ENCODE measurements at places on chromosomes 6 and 20.

DNA sequence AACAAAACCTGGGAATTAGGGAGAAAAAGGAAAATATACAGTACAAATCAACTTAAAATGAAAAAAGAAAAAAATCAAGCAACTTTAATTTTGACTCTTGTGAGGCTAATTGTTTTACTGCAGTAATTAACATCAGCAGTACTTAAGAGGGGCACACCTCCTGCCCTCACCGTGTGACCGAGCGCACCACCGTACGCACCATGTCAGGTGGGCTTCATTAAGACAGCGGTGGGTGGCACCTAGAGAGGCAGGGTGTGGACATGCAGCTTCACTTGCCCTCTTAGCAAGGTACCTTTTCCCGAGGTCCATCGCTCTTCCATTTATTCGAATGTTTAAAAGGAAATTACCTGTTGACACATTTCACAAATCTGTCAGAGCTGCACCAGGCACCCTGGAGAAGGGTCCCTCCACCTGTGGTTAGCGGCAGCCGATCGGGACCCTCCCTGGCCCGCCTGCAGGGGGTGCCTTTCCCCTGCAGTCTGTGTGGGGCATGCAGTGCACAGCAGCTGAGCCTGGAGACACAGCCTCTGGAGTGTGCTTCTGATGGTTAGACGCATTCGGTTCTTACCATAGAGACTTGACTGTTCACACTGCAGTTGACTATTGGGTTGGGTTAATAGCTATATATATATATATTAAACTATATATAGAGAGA is 184.1 kb downstream of the TMEM242 start:
- DNase-seq, result no peak

- no peak for DNase-seq
These were observed 85.3 kb downstream of the PTPN1 start for GRCh38 chr20:50595433-50595895.

DNA sequence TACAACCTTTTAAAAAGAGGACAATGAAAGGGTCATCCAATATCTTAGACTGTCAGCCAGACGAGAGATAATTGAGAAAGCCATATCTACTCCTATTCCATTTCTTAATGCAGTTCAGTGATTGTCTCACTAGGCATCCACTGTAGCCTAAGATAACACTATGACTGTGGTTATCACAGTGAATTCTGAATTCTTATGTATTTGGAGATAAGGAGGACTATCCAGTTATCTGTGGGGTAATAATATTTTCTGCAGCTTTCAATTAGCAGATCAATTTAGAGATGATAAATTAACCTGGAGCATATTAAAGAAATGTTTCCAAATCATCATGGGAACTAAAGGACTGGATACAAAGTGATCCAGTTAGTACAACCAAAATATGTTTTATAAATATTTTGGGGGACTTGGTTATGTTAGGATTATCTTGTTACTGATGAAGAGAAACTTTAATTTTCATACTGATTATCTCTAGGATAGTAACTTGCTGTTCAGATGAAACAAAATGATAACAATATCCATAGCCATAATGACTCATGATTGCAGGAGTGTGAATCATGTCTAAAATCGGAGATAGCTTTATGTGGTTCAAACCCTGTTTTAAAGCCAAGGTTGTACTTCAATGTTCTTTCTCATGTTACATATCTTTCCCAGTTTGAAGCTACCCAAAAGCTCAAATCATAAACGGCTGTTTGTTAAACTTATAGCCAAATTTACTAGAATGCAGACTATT is 1152.0 kb downstream of the HACE1 start:
- no peak for DNase-seq

DNA sequence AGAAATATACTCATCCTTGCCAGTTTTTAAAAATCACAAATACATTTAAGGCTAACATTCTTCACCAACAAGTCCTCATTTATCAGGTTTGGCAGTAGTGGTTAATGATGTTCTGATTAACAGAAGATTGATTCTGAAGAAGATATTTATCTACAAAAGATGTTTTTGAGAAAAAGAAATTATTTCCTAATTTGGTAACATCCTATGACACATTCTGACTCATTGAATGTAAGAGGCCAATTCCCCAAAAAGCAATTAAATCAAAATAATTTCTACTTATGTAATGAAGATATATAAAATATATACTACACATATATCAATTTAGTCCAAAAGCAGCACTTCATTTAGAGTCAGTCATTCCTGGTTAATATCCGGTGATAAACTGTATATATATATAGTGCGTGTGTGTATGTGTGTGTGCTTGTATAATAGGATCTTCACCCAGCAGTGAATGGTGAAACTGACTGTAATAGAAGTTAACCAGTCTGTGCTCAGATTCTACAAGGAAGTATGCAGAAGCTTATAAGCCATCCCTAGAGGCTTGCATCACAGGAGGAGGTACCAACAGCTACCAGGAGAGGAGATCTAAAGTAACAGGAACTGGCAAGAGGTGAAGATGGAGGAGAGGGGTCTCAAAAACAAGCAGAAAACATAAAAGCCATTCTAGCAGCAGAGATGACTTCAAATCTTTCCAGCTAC is 82.9 kb upstream of the MARCKS start:
- DNase-seq, result peak; percentile 61

DNA sequence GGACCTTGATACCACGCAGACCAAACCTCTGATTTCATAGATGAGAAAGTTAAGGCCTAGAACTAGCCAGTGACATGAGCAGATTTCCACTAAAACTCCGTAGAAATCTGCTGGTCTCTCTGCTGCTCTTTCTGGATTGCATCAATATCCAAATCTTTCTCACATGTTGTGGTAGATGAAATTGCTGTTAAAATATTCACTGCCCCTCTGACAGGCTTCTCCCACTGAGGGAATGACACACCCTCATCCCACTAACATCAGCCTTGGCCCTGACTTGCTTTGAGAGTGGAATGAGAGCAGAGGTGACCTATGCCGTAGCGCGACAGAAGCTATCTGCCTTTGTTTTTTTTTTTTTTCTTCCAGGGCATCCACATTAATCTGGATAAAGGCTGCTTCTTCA is 20.4 kb upstream of the EXOC2 start:
- no peak for DNase-seq
